ENCODE measurements at places on chromosomes 3 and 15.

- no peak for DNase-seq
These were observed 29.0 kb downstream of the KY start for GRCh38 chr3:134621854-134622253.

DNA sequence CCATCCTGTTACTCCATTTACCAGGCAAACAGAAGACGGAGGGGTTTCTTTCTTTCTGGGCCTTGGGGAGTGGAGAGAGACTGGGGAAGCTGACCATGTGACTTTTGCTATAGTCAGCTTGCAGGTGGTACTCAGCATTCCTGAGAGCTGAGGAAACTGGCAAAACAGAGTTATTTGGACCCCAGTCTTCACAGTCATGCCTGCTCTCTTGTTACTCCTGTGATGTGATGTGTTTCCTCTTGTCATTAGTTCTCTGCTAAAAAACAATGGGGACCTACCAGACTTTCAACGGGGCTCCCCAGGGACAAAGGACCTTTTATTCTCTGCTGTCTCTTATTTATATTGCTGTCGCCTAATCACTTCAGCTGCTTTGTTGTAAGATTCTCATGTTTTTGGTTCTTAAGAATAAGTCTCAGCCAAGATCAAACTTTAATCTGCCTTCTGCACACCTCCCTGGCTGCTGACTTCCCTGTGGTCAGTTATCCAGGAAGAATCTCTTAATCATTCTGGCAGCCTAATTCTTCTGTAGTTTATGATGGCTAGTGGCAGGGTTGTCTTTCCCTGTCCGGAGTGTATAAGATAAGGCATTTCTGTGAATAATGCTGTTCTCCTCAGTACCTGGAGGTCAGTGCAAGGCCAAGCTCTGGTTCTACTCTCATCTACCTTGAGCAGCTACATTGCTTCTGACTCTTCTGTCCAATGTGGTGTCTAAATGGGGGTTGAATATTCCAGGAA lies 8.8 kb downstream of the STARD9 start:
- DNase-seq = peak; percentile 53

GRCh38 chr3:132804498-132804897 lies 82.3 kb upstream of the NPHP3 start:
- no peak for DNase-seq

DNA sequence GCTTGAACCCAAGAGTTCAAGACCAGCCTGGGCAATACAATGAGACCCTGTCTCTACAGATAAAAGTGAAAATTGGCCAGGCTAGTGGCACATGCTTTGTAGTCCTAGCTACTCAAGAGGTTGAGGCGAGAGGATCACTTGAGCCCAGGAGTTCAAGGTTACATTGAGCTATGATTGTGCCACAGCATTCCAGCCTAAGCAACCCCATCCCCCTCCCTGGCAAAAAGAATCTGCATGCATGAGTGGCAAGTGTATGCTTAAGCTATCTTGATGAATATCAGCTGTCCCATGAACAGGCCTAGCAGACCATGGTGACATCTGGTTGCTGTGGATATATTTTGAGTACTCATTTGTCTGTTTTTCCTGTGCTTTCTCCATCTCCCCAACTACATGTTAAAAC lies 4.7 kb downstream of the ATRIP start:
- no peak for DNase-seq

DNA sequence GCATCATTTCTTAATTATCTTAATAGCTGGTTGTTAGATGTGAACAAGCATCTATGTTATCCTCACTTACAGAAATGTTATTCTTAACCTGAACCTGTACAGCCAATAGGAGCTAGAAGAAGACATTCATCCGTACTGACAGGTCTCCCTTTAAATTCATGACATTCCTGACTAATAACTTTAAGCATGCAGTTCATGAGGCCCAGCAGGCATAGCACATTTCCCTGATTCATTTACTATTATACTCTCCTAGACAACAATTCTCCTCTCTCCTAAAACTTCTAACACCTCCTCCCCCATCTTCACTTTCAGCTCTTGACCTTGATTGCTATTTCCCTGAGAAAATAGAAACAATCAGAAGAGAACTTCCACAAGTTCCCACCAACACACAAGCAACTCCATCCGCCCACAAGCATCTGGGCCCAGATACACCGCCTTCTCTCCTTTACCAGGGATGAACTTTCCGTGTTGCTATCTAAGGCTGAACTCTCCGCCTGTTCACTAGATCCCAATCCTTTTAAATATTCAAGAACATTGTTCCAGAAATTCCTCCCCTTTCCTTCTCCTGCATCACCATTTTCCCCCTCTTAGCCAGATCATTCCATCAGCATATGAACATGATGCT lies 62.9 kb upstream of the SPRED1 start:
- DNase-seq = no peak

- DNase-seq = no peak
These were observed 543.7 kb upstream of the ADAMTS9 start for GRCh38 chr3:65231544-65231943.

- DNase-seq = no peak
These were observed 225.9 kb downstream of the CDIN1 start for GRCh38 chr15:36805278-36805677.

- DNase-seq = no peak
These were observed 206.4 kb upstream of the P2RY1 start for GRCh38 chr3:152628496-152628895.

DNA sequence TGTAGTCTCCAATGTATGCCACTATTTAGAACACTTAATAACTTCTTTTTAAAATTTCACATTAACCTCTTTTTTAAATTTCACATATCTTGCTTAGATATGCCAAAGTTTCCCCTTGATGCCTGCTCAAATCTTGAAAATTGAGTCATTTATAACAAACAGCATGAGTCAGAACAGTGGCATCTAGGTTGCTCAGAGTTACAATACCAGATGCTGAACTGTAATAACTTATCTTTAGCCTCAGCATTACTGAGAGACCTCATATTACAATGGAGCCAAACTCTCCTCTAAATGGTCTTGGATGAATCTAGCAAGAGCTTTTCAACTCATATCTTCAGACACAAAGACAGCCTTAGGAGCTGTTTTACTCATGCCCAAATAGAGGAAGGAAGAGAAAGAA lies 439.3 kb upstream of the ARPP21 start:
- DNase-seq = no peak

- DNase-seq = no peak
These were observed 202.7 kb upstream of the KBTBD8 start for GRCh38 chr3:66795365-66795764.

- no peak for DNase-seq
These were observed 54.6 kb downstream of the EMC4 start for GRCh38 chr15:34279368-34279767.

- DNase-seq = no peak
These were observed 220.9 kb upstream of the NANOGP8 start for GRCh38 chr15:35305946-35306345.

DNA sequence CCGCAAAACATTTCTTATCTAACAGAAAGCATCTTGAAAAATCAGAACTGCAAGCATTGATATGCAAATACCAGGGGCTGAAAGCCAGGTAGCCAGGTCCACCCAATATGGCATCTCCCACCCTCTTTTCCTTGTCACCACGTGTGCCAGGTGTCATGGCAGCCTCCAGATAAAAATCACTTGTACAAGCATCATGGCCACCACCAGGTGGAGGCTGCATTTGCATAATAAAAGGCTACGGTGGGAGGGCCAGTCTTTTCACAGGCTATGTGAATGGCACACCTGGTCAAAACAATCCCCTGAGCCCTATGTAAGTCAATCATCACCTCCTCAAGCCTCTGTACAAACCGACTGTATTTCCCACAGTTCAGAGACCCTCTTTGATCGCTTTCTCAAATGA lies 1233.1 kb upstream of the ALCAM start:
- no peak for DNase-seq

GRCh38 chr15:71448688-71449114 lies 333.4 kb downstream of the THSD4 start:
- peak; percentile 56 for DNase-seq

DNA sequence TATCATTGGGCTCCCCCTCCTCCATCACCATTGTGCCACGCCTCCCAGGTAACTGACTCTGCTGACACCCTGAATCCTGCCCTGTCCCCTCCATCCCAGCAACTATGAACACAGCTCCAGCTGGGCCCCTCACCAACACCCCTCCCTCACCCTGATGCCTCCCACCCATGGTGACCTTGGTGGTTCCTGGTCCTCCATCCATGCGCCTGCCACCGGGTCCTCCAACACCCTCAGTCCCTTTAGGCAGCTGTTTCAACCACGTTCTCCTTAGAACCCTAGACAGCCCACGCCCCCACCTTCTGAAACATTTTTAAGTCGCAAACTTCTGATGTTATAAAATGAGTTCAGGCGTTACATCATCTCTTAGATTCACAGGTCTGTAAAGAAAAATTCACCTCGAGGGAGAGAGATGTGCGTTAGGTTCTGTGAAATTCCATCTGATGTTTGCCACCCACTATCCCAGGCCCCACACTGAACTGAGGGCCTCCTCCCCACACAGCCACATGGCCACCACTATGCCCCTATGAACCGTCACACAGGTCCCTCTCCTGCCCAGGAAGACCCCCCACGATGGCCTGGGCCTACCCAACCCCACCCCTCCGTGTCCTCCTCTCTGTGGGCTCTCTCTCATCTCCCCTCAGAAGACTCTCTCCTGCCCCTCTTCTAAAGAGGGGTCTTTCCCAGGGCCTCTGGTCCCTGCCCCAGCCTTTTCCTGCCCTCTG lies 29.8 kb downstream of the PCSK6 start:
- DNase-seq = no peak

GRCh38 chr3:40200692-40201316 lies 108.7 kb upstream of the EIF1B start:
- no peak for DNase-seq

- no peak for DNase-seq
These were observed 47.4 kb downstream of the ERICH6 start for GRCh38 chr3:150656316-150656715.

GRCh38 chr15:41476416-41477048 lies 17.1 kb upstream of the ITPKA start:
- DNase-seq = no peak

- no peak for DNase-seq
These were observed 1.9 kb upstream of the DPPA4 start for GRCh38 chr3:109339197-109339596.

DNA sequence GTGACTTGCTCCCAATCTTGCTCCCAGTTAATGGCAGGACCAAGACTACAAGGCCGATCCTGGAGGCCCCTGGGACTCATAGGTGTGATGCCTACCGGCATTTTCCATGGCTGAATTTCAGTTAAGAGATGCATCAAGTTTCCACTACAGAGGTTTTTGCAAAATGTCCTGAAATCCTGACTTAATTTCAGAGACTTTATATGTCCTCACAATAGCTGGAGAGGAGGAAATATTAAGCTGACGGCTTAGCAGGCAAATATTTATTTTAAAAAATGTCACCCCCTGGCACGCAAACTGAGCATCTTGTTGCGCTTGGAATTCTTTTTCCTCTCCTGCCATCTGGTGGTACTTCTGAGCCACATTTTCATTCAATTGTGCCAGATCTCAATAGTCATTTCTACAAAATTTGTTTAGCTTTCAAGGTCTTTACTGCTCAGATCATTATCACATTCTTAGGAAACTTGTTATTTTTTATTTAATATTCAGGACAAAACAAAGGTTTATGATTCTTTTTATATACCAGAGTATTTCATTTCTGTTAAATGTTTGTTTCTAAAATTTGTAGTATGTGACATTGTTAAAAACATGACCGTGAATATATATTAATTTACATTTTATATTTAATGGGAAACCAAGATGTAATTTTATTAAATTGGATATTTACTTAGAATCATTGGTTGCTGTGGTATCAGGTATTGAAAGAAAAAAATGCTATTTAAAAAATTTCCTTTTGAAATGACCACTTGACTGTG lies 189.2 kb upstream of the THRB start:
- DNase-seq = peak; percentile 67

- DNase-seq = no peak
These were observed 157.3 kb upstream of the BHLHE40 start for GRCh38 chr3:4821975-4822374.

GRCh38 chr3:24937228-24937627 lies 442.6 kb upstream of the THRB start:
- no peak for DNase-seq

DNA sequence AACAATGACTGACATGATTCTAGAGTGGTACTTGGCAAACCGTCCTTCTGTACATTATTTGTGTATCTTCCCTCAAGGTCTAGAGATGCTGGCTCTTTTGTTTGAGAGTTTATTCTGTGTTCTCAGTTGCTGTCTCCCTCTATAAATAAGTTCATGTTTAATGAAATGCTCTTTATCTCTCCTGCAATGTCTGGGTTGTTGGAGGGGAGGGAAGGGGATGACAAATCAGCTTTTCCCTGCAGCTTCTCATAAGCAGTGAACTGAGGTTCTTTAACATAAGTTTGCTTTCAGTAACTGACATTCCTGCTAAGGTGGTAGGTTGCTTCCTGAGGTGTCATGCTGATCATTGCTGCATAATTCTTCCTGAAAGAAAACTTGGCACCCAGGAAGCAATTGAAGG lies 21.8 kb downstream of the ITPR1 start:
- DNase-seq = no peak

DNA sequence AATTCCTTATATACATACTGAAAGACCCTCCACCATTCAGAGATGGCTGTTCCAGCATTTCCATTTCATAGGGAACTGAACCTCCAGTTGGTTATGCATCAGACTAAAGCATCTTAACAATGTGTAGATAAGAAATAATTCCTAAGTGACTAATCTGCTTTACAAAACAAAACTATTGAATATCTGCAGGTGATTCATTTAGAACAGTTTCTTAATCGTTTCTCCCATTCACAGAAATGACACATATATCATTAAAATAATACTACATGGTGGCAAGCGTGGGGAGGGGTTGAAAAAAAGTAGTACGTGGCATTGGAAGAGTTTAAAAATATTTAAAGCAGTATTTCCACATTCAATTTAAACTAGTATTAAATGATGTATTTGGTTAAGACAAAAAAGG lies 19.5 kb downstream of the COPS2 start:
- DNase-seq = no peak

DNA sequence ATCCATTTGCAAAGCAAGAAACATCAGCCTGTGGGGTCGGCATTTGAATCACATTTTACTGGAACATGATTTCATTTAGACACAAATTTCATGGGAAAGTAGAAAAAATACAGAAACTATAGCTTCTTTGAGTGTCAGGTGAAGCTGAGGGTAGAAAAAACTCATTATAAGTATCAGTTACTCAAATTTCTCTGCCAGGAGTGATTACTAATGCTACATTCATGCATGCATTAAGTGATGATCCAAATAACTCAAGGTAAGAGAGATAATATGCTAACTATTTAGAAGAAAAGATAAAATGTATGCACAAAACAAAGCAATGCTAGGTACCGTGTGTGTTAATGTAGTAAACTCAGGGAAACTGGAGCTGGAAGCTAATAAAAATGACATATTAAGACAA lies 406.0 kb downstream of the GAP43 start:
- DNase-seq = no peak

DNA sequence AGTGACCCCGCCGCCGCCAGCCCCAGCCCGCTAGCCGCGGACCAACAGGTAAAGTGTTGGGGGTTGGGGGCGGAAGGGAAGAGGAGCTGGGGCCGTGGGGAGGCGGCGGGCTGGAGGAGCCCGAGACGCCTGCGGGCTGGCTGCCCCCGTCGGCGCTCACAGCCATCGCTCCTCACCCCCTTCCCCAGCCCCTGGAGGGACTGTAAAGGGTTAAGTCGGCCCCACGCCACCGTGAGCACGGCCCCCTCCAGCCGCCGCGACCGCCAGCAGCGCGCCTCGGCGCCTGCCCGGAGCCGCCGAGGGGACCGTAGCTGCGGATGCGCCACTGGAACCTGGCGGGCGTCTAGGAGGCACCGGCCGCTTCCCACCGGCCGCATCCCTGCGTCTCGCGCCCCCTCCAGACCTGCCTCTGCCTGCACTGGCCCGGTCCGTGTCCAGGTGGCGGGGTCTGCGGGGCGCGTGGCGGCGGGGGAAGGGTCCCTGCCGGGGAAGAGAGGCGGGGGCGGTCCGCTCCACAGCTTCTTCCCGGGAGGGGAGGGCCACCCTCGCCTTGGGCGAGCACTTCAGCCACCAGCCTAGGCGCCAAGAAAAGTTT lies 522 bp downstream of the MED12L start:
- no peak for DNase-seq

Data from hematopoietic multipotent progenitor cell treated with erythropoietin and hydrocortisone succinate and interleukin-3 and kit ligand, for 8 days (in vitro differentiated cells).